ENCODE measurements at places on chromosomes 4 and X.

DNA sequence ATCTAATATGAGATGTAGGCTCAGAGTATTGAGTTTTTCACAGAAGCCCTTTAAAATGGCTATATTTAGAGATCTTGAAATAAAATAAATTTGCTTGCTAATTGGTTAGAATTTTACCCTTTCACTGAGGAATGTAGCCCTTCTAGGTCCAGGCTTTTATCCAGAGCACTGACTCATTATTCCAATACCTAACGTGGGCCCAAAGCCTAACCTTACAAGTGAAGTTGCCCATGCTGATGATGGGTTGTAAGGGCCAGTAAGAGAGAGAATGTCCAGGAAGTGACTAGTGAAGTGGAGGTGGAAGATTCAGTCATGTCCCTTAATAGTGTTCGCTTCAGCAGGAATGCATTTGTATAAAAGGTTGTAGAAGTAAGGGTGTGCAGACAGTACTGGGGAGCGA, 155.9 kb downstream of the STIM2 start:
- no peak for DNase-seq

GRCh38 chr4:86730310-86730709, 118.9 kb downstream of the SLC10A6 start:
- no peak for DNase-seq

- no peak for DNase-seq
These were observed 534.4 kb upstream of the EPHA5 start for GRCh38 chr4:66204534-66205247.

- DNase-seq = no peak
These were observed 89.7 kb downstream of the PPEF1 start for GRCh38 chrX:18797141-18797540.

DNA sequence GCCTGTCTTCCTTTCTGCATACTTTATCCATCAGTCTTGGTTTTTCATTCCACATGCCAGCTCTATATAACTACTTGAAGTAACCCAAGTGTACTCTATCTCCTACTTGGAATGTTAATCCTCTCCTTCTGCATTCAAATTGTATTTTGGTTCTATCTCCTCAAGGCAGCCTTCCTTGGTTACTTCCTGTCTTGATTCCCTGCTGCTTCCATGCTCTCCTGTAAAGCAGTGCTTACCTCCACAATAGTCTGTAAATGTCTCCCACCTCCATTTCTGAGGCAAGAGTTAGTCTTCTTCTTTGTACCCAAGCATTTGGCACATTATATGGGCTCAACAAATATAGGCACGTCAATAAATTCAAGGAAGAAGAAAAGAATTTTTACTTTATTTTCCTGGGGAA, 298.4 kb downstream of the ARHGAP24 start:
- no peak for DNase-seq

DNA sequence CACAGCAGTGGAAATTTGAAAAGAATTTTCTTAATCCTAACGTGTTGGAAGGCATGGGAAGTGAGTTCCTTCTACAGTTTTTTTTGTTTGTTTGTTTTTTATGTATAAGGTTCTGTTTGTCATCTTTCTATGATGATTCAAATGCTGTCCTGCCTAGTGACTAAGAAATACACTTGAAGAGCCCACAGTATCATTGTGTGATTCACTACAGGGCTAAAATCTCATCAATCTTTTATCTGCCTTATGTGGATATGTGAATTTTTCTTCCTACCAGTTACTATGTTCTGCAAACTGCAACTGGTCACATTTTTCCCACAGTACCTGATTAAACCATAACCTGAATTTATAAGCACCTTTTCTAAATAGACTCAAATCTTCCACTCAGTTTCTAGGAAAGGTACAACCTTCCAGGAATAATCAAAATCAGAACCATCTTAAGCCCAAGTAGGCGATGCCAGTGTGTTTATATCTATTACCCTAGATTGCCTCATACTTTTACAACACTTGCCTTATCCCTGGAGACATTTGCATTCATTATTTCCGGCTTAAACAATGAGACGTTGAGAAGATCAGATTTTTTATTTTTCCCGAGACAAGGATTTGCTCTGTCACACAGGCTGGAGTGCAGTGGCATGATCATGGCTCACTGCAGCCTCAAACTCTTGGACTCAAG, 214.6 kb upstream of the GALNT7 start:
- DNase-seq = no peak

DNA sequence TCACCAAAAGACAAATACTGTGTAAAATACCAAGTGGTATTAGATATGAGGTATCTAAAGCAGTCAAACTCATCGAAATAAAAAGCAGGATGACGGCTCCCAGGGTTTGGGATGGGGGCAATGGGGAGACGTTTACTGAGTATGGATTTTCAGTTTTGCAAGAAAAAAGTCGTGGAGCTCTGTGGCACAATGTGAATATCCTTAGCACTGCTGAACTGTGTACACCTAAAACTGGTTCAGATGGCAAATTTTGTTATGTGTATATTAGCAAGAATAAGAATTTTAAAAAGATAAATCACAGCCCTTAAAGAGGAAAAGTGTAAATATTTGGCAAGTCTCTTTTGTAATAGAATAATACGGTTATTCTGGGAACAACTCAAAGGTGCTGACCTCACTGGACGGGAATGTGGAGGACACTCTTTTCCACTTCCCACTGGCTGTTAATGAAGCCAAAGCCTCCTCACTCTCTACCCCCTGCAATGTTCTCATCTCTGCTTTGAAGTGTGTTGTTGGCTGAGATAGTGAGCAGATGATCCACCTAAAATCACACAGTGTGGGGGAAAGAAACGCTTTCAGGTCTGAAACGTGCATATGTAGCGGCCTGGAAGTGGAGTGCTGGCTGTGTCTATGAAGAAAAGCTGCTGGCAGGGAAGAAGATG, 49.2 kb downstream of the SEL1L3 start:
- no peak for DNase-seq

- DNase-seq = no peak
These were observed 4.8 kb upstream of the GPM6B start for GRCh38 chrX:13821738-13822137.

- no peak for DNase-seq
These were observed 38.1 kb downstream of the LAMTOR3 start for GRCh38 chr4:99856166-99856565.

DNA sequence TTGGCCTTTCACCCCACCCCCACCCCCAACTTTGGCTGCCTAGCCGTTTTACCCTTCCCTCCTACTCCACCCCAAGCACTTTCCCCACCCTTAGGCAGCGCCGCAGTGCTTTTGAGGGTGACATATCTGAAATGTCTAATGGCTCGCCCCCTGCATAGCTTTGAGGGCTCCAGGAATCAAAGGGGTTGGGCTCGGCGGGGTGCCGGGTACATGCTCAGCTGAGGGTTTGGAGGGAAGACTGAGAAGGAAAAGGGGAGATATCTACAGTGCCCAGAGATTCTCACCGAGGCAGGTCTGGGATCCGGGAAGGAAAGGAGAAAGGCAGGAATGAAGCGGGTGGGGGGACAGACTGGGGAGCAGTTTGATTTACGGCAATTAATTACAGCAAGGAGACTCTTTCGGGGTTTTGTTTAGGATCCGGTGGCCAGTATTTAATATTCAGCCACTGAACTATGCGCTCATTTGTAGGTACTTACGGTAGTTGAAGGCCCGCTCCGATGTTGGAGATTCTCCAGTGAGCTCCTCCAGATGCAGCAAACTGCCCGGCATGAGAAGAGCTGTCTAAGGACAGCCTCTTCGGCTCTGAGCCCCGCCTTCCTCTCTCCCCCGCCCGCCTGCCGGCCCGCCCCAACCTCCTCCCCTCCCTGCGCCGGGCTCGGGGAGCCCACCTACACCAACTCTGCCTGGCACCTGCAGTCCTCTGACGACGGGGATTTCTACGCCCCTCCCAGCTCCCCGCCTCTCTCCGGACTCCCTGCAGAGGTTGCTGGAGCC, at the start of gene IGSF1:
Gene IGSF1, minus strand, starts transcription at position 569 of the 774 bp plus-strand sequence. CDS start 2,632 bp downstream, outside the sequence.
- DNase-seq = no peak

- DNase-seq = no peak
These were observed 25.8 kb downstream of the NPY2R start for GRCh38 chr4:155234206-155234605.

- no peak for DNase-seq
These were observed 18.6 kb downstream of the STK32B start for GRCh38 chr4:5069901-5070300.

GRCh38 chrX:1442016-1442665, 10.6 kb downstream of the ASMTL start:
- peak; percentile 6 for DNase-seq

DNA sequence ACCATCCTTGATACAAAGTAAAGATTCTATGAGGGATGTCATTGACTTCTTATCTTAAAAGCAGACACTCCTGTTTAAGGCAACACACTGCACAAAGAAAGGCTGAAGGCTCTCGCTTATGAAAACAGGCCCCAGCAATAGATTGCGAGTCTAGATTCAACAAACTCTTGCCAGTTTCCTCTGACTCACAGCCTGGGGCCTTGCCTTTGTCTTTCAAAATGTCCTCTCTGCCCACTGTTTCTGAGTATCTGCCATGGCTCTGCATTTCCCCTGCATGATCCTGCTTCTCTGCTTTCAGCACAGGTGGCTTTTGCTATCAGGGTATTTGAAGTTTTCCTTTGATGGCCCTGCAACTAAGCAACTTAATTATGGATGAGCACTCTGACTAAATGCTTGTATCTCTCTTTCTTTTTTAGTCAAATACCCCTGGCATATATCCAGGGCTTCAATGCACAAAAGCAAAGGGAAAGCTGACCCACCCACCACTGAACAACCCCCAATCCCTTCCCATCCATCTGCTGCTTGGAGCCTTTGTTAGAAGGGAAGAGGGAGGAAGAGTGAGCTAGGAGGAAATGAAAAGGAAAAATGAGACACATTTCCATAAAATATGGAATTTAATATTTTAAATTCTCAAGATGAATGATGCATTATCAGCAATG, 32.2 kb downstream of the NDP start:
- DNase-seq = no peak

- no peak for DNase-seq
These were observed 255.8 kb downstream of the COL25A1 start for GRCh38 chr4:109046471-109047201.

GRCh38 chrX:134821370-134821769, 163.1 kb upstream of the PLAC1 start:
- DNase-seq = no peak

GRCh38 chr4:70288651-70289050, 46.1 kb upstream of the CABS1 start:
- no peak for DNase-seq

DNA sequence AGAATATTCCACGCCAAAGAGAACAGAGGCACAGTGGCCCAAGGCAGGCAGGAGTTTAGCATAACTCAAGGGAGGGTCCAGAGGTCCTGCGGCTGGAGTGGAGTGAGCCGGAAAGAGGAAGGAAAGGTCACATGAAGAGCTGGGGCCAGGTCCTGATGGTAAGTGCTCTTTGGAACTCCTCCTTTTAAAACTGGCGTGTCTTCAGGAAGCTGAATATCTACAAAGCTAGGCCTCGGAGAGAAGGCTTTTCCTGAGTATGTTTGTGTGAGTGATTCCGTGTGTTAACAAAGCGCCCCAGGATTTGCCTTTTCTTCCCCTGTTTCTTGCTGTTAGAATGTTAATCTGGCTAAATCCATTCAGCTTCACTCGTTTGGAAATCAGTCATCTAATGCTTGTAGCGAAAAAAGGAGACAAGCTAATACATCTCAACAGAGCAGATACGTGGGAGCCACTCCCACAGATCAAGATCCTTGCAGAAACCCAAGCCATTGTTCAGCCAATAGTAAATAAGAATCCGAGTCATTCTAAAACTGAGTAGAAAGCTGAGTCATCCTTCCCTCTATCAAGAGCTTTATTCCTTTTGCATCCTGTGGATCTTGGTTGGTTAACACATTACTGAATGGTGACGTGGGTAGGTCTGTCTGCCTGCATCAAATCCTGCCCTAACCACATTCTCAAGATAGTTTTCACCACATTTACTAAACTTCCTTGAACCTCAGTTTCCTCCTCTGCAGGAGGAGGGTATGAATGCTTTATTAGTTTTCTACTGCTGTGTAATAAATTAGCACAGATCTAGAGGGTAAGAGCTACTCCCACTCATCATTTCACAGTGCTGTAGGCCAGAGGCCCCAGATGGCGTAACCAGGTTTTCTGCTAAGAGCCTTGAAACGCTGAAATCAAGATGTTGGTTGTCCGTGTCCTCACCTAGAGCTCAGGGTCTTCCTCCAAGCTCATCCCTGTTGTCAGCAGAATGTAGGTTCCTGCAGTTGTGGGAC, 43.2 kb upstream of the RBM47 start:
- peak; percentile 63 for DNase-seq

- no peak for DNase-seq
These were observed 323.0 kb downstream of the INPP4B start for GRCh38 chr4:142523111-142523510.

Data from GM20000 (cell line).